Stimulated activated naive CD4-positive, alpha-beta T cell treated with Interleukin-2 at 50 U/mL for 16 hours (primary cell): ENCODE measurements at places on chromosomes 7 and 10.

DNA sequence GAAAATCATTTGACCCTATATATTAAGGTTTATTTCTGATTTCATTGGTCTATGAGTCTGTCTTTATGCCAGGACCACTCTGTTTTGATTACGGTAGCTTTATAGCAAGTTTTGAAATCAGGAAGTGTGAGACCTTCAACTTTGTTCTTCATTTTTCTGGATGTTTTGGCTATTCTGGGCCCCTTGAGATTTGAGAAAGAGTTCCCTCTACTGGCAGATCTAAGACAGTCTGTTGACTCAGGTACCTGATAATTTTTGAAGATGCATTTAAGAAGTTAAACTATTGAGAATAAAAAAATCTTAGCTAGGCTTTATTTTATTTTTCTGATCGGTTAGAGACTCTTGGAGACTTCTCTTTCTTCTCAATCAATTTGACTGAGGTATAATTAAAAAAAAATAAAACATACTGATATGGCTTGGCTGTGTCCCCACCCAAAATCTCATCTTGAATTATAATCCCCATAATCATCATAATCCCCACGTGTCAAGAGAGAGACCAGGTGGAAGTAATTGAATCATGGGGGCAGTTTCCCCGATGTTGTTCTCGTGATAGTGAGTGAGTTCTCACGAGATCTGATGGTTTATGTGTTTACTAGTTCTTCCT, 209.2 kb downstream of the SNX10 start:
- DNase-seq, result no peak

DNA sequence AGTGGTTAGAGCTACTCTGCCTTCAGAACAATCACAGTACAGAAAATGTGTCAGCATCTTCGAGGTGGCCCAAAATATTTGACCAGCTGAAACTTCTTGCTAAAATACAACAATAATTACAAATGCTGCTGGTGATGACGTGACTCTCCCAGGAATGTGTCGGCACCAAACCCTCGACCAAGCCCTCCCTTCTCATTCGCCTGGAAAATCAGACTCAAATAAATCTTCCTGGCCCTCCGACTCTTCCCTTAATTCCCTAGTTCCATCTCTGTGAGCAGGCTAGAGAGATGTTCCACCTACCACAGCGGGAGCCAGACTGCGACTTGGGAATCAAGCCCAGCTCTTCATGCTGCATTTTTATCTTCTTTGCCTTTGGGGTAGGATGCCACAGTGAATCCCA, 4.1 kb downstream of the PRSS2 start:
- DNase-seq, result no peak

DNA sequence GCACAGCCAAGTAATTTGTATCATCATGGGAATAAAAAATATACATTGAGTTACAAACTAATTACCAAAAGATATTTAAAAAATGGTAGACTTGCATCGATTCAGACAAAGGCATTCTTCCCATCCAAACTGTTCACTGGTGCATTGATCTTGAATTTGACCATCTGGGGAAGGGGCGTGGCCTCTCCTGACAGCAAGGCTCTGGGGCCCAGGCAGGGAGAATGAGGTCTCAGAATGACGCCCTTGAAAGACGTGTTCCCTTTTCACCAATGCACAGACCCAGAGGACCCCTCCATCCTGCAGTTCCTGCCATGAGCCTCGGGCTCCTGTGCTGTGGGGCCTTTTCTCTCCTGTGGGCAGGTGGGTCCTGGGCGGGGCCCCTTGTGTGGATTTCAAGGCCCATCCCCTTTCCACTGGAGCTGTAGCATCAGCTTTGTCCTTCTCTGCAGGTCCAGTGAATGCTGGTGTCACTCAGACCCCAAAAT, 91.1 kb upstream of the PRSS58 start:
- DNase-seq, result no peak

- no peak for DNase-seq
Measured at GRCh38 chr7:1695800-1696454, 25.9 kb downstream of the ELFN1 start.

DNA sequence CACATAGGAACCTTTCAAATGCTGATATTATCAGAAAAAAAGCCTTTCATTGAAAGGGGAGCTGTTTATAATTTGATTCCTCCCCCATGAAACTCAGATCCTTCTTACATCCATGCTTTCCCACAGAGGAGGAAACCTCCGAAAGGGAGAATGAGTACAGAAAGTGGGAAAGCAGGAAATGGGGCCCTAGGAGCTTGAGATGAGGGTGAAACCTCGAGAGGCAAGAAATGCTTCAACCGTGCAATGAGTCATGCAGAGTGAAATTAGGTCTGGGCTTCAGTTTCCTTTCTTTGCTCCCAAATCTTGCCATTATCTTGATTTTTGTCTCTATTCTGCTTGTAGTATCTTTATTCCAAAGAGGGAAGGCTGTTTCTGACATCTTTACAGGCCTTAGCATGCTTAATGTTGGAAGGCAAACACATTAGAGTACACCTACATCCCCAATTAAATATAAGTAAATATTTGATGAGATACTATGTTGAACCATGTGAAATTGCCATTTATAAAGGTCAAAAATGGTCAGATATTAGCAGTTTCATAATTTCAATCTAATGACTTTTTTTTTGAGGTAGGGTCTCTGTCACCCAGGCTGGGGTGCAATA, 79.1 kb downstream of the NAMPT start:
- DNase-seq, result no peak

DNA sequence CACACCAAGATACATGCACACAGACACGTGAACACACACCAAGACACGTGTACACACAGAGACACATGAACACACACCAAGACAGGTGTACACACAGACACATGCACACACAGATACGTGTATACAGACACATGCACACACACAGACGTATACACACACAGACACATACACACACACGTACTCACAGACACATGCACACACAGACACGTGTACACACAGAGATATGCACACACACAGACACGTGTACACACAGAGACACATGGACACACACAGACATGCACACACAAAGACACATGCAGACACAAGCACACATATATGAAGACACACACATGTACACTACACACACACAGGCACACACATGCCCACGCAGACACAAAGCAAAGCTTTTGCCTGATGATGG, 134.6 kb downstream of the TCERG1L start:
- no peak for DNase-seq

- no peak for DNase-seq
Measured at GRCh38 chr10:97771055-97771891, 526 bp downstream of the SFRP5 start.

DNA sequence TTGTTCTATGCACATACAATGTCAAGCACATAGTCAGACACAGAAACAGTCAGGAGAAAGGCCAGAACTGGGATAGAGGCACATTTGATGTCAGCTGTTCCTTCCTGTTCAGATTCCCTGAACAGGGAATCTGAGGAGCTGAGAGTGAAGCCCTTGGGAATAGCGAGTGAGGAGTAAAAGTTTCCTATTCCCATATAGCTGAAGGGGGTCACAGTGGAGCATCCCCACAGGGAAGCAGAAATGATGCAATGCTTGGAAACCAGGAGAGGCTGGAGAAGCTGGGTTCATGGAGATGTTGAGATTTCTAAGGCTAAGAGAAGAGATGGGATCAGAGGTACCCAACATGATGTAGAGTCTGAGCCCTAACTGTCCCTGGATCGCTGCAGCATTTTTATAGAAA, 11.3 kb upstream of the PRXL2A start:
- no peak for DNase-seq
